Stomach (tissue), 19 donors: ENCODE measurements at places on chromosomes 2 and 18. TPM values are rescaled to one million over a fixed set of nuclear protein-coding genes. Genes with fewer than 3 reads are reported as not detected.
A peak's percentile ranks its signal among the peaks of the same experiment; 100 is the strongest.

DAW1 gene
- polyA plus RNA-seq = 0.25 TPM

ASXL3 gene
- polyA plus RNA-seq = 0.61 TPM

- DNase-seq = peak; percentile 56
Measured at GRCh38 chr18:10015941-10016819, 102.4 kb downstream of the VAPA start.

DNA sequence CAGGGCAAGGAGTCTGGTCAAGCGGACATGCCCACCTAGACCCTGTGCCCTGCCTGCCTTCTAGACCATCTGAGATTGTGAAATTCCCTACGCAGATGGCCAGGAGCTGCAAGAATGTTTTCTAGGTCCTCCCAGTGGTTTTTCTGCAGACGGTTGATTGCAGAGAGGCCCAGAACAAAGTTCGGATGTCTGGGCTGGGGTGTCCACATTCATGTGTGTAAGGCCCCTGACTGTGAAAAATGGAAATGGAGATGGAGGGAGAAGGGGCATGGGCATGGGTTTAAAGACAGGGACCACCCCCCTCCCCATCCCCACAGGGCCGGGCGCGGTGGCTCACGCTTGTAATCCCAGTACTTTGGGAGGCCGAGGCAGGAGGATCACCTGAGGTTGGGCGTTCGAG is 11.8 kb downstream of the ARHGAP25 start:
- no peak for DNase-seq

- no peak for DNase-seq
Measured at GRCh38 chr18:40375837-40376236, 1579.2 kb upstream of the PIK3C3 start.

DNA sequence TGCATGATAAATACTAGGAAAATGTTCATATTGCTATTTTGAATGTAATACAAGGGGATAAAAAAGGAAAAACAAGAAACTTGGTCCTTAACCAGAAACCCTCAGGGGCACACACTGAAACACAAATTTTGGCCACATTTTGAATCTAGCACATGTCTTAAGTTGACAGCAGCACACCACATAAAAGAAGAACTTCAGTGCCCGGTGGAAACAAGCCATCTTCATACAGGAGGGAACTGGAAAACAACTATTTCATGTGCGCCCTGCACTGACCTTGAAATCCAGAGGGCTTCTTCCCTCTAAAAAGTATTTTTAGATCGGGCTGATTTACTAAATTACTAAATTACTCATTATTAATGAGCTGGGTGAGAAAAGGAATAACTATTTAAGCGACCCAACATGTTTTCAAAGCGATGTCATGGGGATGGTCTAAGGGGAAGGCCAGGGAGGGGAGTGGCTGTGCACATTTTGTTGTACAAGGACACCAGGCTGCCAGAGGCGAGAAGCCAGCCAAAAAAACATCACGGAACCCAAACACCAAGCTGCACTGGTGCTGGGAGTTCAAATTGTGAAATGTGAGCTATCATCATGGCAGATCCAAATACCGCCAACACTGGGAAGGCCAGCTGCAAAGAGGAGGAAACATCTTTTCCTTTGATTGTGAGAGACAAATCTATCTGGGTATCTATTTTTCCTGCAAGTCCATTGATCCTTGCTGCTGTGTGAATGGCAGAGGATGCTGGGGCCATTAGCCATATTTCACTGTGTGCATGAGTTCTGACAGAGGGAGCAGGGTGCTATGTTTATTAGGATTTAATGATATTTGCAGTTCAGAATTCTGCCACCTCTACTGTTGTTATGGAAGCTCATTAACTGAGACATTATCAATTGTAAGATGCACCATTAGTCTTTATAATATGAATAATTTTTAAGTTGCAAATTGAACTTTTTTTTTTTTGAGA is 150.7 kb upstream of the LMAN1 start:
- no peak for DNase-seq

GRCh38 chr2:181680937-181681811 is 857 bp upstream of the NEUROD1 start:
- no peak for DNase-seq

DNA sequence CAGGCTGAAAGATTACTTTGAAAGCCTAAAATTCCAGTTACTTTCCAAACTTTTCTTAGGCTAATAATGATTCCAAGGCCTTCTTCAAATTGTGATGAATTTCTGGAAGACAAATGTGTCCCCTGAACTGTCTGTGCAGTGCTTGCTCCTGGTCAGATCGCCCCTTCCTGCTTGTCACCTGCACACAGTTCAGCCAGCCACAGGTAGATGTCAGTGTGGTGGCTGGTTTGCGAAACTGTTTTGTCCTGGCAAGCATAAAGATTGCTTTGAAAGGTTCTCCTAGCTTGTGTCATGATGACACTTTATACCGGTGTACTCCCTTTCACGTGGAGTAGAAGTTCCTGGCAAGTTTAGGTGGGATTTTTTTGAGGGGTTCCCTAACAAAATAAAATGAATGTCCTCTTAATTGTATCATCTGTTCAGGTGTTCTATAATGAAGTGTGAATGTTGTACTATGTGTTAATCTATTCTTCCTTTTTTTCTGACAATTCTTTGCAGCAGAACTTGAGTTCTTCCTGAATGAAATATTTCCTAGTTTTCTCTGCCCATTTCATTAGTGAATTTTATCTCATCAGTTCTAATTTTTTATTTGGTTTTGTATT is 298.8 kb downstream of the ZNF407 start:
- peak; percentile 82 for DNase-seq
